ENCODE measurements at places on chromosomes 5 and 9.

- DNase-seq: no peak
Observed at GRCh38 chr5:147819261-147819770, 12.2 kb downstream of the SPINK1 start.

DNA sequence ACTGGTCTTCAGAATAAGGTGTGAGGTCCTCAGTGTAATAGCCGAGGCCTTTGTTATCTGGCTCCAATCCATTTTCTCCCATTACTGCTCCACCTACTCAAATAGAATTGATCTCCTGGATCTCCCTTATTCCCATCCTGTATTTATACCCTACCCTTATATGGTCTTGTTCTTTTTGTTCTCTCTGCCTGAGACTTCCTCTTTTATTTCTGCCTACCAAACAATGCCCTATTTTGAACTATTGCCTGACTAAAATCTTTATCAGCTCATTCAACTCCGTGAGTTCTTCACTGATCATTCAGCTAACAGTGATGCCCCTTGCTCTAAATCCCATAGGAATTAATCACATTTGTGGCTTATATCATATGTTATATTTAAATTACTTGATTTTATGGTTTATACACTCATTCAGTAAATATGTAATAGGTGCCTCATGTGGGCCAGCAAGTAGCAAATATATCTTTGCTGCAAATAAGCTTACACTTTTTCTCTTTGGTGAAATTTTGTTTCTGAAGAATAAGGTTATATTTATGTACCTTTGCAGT lies 417.5 kb upstream of the MEF2C start:
- DNase-seq: no peak

DNA sequence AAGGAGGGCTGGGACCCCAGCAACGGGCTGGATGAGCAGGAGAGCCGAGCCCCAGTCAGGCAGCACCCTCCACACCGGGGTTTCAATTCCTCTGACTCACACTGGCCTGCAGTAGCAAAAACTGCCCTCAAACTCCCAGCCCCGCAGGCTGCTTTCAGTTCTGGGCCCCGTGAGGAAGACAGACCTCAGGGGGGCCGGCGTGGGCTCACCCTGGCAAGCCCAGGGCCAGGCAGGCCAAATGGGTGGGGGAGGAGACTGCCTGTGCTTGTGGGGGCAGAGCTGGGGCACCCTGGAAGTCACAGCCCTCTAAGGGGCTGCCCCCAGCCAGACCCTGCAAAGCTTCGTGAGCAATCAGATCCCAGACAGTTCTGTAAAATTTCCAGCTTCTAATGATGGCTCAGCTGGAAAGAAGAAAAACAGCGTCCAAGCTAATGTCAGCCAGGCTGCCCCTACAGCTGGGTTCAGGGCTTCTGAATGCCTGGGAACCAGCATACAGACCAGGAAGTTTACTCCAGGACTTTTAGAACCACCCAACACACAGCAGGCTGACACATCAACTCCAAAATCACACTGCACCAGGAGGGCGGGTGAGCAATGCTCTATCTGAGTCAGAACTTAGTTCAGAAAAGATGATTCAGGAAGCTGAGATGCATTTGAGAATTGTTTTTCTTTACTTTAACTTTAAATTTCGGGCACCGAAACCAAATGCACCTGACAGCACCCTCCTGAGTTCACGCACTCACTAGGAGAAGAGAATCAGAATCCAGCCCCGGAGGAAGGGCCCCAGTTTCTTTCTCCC lies 34.7 kb downstream of the LPCAT1 start:
- DNase-seq: no peak

DNA sequence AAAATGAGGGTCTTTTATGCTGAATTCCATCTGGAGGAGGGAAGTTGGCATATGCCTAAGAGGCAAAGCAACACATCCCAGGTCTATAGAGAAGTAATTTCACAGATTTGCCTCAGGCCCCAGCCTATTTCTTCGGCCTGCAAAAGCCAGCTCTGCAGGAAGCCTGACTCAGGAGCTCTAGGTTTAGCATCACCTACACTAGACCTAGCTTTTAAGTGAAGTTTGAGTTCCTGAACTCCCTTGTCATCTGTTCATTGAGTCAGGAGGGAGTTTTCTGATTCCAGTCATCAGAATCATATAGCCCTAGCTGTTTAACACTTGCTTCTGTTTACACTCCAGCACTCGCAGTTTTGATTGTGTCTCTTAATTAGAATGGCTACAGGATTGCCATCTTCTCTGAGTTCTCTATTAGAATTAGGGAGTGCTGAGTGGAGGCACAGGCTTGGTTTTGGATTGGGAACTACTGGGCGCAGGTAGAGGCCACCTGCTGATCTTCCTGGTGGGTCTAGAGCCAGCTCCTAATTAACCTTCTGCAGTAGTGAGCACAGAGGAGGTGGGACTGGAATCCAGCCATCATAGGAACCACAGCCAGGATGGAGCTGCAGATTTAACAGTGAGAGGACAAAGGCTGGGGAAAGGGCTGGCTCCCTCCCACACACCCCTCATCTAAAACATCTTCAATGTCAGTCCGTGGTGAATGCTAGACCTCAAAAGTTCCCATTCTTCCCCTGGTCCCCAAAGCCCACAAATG lies 179.5 kb downstream of the TRIO start:
- DNase-seq: no peak

DNA sequence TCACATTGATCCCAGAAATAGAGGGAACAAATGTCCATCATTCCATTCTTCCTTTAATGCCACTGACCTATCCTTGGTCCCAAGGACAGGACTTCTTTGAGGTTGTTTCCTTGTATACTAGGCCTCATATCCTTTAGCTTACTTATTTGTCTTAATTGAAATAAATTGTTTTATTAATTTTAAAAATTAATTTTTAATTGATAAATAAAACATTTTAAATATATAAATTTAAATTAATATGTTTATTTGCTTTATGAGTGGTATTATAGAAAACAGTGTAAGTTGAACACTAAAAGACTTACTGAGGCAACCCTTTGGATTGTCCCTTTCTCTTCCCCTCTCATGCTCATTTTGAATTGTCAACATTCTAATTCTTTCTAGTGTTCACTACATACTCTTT lies 556.9 kb upstream of the NUDT12 start:
- DNase-seq: no peak

GRCh38 chr5:154472871-154473580 lies 5.0 kb downstream of the HAND1 start:
- no peak for DNase-seq

DNA sequence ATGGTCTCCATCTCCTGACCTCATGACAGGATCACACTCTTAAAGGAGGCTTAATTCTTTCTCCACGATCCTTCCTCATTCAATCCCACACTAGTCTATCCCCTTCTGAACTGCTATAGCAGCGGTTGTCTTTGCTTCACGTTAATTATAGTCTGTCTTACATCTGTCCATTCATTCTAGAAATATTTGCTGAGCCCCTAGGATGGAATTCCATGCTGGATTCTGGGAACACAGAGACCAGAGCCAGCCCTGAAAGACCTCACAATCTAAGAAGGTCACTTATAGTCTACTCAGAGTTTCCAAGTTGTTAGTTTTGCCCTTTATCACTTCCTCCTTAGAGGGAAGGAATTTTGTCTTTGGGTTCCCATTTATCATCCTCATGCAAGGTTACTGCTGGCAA lies 193.5 kb downstream of the GAS1 start:
- DNase-seq: no peak

GRCh38 chr5:128635379-128635778 lies 97.3 kb upstream of the FBN2 start:
- DNase-seq: no peak

DNA sequence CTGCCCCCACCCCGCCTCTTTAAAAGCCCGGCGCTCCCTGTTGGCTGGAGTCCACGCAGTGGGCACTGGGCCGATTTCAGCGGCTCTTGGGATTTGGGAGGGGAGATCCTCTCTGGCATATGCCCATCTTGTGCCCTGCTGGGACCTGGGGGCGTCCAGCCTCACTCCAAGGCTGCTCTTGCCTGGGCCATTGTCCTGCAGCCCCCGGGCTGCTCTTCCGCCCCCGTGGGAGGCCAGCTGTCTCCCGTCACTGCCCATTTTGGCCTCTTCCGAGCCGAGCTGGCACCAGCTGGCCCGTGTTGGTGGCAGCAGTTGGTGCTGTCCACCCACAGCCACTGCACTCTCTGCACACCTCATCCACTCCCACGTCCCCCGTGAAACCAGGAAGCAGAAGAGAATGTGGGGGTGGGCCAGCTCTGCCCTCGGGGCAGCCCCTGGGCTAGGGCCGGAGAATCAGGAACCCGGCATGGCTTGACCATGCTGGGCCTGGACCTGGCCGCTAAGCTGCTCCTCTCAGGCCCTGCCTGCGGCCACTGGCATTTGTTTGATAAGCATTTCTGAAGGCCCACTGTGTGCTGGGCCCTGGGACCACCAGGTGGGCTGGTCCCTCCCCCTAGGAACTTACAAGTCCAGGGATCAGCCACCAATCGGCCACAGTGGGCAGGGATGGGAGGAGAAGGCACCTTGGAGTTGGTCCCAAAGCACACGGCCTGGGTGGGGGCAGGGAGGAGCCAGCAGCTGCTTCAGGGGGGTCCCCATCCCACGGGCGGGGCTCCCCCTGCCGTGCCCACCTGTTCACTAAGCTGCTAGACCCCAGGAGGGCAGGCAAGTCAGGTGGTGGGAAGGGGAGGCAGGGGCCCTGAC lies 2.2 kb downstream of the C8G start:
- DNase-seq: no peak

GRCh38 chr9:18056993-18057369 lies 417.0 kb upstream of the ADAMTSL1 start:
- no peak for DNase-seq

GRCh38 chr5:127092690-127093089 lies 19.4 kb upstream of the C5orf63 start:
- no peak for DNase-seq

GRCh38 chr5:32583582-32584232 lies 1.6 kb upstream of the SUB1 start:
- DNase-seq: no peak

DNA sequence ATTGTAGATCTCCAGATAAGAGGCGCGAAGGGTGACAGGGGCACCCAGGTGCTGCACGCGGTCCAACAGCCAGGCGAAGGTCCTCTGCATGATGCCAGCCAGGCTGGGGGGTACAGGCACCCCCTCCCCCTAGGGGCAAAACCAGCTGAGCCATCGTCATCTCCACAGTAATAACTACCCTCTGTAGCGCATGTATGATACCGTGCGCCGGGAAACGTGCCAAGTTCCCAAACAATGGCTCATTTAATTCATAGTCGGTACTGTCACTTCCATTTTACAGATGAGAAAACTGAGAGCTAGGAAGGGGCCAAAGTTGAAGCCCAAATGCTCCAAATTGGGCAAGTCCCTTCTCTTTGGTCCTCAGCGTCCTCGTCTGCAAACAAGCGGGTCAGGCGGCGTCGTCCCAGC lies 1.5 kb downstream of the KIF12 start:
- DNase-seq: no peak

DNA sequence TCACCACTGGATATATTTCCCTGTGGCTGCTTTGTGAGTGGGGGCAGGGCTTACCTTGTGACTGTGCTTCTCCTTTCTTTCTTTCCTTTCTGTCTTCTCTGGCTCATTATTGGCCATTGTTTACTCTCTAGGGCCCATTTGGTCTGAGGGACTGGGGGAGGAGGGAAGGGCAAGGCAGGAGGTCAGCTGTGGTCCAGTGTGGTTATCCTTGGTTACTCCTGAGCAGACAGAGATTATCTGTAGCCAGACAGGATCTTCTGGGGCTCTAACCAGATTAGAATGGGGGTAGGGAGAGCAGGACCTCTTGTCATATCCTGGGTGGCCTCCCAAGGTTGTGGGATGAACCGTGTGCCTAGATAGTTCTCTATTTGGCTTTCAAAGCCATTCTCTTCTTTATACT lies 71.2 kb downstream of the ANKRD55 start:
- DNase-seq: no peak

- no peak for DNase-seq
Observed at GRCh38 chr5:112348387-112348786, 70.7 kb downstream of the EPB41L4A start.

DNA sequence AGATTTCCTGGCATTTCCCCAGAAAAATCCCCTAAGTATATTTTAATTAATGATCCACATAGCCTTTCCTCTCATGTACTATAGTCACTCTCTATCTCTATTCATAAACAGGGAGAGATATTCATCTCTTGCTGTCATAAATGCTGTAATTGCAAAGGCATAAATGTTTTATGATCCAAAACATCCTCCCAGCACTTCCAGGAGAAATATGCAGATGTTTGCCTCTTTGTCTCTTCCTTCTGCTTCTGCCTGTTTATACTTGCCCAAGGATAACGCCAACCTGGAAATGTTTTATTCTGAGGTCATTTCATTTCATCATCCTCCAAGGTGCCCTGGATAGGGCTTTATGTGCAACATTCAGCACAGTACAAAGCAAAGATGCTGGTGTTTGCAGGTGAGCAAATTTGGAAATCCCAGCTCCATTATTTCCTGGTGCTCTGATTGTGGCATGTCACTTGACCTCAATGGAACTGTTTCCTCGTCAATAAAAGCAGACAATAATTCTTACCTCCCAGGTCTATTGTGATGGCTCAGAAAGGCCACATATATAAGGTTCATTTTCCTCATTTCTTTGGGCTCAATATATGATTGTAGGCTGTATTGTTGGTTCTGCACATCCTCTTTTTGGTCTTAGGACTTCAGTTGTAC lies 6.9 kb downstream of the TNFSF15 start:
- no peak for DNase-seq

GRCh38 chr5:169615561-169615960 lies 21.5 kb upstream of the DOCK2 start:
- no peak for DNase-seq

GRCh38 chr5:166772770-166773169 lies 1518.7 kb upstream of the WWC1 start:
- no peak for DNase-seq

DNA sequence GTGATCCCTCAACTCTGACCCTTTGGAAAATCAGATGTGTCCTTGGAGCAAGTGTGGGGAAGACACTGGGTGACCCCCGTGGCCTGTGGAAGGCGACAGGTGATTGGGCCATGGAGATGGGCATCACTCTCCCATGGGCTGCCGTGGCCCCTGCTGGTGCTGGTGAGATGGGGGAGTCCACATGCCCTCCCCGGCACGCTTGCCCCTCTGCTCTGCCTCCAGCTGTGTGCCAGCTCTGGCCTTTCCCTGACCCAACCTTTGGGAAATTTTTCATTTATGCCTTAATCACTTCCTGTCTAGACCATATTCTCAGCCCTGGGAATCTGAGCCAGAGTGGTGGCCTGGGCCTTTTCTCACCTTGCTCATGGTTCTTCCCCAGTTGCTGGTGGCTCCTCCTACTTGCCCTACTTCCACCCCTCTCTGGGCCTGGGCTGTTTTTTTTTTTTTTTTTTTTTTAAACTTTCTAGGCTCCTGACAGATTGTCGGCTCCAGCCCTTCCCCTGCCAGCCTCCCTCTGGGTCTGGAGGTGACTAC lies 56.6 kb downstream of the RGS3 start:
- no peak for DNase-seq

DNA sequence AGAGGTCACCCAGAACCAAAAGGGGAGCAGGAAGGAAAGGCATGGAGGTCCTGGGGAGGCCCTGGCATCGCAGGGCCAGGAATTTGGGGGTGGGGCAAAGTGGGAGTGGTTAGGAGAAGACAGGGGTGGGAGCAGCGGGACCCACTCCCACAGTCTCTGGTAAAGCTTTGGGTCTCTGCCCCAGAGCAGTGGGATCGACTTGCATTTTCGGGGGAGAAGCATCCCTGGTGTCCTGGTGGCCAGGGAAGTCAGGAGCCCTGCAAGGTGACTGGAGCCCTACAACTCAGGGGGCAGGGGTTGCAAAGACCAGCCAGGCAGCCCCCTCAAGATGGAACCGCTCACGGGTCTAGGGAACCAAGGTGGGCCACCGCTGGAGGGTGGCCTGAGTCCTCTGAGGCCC lies 22.4 kb upstream of the GTF3C5 start:
- no peak for DNase-seq

Measured in stimulated activated CD4-positive, alpha-beta T cell treated with anti-CD3 and anti-CD28 coated beads, TNF-alpha, amount 100 ng/mL, for 1 hour (primary cell).